ENCODE measurements at places on chromosomes 2 and 18.
A peak's percentile ranks its signal among the peaks of the same experiment; 100 is the strongest.

GRCh38 chr18:72391427-72391826 lies 152.7 kb downstream of the CBLN2 start:
- no peak for DNase-seq

GRCh38 chr2:231413921-231414476 lies 18.5 kb downstream of the B3GNT7 start:
- DNase-seq, result no peak

GRCh38 chr2:204550751-204551511 lies 5.7 kb downstream of the PARD3B start:
- no peak for DNase-seq

- DNase-seq, result no peak
Measured at GRCh38 chr18:8121942-8122480, 487.2 kb upstream of the RAB12 start.

DNA sequence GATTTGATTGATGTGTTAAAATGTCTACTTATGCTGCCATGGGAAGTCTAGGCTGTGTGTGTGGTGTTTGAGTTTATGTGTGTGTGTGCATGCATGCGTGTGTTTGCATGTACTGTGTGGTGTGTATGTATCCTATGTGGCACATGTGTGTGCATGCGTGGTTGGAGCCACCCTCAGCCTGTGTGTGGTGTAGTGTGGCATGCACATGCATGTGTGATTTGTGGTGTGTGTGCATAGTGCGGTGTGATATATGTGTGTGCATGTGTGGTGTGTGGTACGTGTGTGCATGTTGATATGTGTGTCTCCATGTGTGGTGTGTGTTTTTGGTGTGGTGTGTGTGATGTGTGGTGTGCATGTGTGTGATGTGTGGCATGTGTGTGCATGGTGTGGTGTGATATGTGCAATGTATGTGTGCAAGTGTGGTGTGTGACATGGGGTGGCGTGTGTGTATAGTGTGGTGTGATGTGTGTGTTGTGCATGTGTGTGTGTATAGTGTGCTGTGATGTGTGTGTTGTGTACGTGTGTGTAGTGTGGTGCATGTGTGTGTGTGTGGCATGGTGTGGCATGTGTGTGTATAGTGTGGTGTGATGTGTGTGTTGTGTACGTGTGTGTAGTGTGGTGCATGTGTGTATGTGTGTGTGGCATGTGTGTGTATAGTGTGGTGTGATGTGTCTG lies 66.6 kb upstream of the HDAC4 start:
- no peak for DNase-seq

GRCh38 chr18:23422751-23423418 lies 30.2 kb upstream of the RIOK3 start:
- no peak for DNase-seq

DNA sequence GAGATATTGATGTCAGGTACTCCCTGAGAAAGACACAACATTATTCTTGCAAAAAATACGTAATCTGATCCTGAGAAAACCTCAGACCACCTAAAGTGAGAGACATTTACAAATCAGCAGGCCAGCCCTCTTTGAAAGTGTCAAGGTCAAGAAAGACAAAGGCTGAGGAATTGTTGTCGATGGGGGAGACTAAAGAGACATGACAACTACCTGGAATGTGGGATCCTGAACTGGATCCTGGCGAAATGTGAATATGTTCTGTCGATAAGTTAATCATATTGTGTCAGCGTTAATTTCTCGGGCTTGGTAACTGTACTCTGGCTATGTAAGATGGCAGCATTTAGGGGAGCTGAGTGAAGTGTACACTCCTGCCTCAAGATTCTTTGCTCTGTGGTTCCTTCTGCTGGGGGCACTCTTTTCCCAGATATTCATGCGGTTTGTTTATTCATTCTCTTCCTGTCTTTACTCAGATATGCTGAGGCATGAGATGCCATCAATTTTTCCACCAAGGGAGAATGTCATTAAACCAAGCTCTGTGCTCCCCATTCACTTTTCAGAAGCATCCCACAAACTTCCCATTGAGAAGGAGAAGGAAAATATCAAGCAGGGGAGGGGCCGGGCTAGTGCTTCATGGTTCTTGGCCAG lies 154.9 kb downstream of the CAPN13 start:
- no peak for DNase-seq

GRCh38 chr2:201233812-201234662 lies 26.3 kb upstream of the CASP8 start:
- no peak for DNase-seq

DNA sequence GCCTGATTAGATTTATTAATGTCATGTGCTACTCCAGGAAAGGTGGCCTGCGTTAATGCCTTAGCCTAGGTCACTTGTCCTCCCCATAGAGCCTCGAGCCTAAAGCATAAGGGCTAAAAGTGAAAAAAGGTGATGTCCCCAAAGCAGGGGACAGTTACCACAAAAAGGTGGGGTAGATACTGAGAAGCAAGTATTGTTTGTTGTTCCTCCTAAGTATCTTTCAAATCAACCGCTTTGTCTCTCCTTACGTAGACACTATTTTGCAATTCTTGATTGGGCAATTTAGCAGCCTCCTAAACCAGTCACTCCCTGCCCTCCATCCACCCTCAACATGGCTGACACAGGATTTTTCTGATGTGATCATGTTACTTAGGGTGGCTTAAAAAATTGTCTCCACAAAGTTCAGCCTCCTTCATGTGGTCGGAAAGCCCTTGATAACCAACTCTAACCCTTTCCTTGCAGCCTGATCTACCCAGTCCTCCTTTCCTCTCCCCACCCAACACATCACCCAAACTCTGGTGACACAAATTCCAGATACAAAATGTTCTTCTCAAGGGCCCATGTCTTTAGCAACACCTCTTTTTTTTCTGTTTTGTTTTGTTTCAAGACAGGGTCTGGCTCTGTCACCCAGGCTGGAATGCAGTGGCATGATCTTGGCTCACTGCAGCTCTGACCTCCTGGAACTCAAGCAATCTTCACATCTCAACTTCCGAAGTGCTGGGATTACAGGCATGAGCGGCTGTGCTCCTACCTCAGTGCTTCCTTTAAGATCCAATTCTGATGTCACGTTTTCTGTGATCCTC lies 6.9 kb downstream of the INHA start:
- no peak for DNase-seq

- no peak for DNase-seq
Measured at GRCh38 chr2:131031875-131032274, 61.4 kb downstream of the FAM168B start.

DNA sequence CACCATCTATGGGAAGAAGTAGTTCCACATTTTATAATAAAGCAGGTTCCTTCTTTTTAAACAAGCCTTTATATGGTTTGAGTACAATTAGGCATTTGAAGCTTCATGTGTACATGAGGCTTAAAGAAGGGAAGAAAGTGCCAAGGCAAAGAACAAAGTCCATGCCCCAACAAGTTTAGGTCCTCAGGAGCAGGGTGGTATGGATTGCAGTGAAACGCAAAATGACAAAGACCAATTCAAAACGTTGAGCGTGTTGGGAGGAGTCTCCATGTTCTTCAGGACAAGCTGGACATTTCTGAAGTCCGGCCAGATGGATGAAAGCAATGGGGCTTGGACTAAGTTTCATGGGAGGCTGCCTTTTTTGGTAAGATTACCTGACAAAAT lies 78.8 kb upstream of the FZD5 start:
- no peak for DNase-seq

GRCh38 chr2:228072669-228073068 lies 108.8 kb downstream of the SPHKAP start:
- DNase-seq, result no peak

- DNase-seq, result no peak
Measured at GRCh38 chr2:169386722-169387121, 24.4 kb upstream of the LRP2 start.

DNA sequence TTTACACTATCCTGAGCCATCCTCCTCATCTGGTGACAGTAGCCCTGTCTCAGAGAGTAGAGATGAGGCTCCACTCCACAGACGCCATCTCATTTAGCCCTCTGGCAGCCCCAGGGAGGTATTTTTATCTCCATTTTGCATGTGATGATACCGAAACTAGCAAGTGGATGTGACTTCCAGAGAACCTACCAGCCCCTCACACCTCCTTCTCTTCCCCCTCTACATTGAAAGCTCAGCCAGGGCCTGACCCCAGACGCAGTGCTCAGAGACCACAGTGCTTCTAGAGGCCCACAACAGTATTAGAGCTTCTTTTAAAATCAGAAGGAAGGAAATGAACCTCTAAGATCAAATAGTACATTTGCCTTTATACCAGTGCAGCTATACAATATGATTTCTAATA lies 8.3 kb downstream of the GYPC start:
- no peak for DNase-seq

- DNase-seq, result no peak
Measured at GRCh38 chr2:69985688-69986087, 24.3 kb upstream of the ASPRV1 start.

- no peak for DNase-seq
Measured at GRCh38 chr2:96549967-96550786, 13.6 kb downstream of the ARID5A start.

GRCh38 chr2:11985817-11986566 lies 239.6 kb downstream of the LPIN1 start:
- DNase-seq, result no peak

DNA sequence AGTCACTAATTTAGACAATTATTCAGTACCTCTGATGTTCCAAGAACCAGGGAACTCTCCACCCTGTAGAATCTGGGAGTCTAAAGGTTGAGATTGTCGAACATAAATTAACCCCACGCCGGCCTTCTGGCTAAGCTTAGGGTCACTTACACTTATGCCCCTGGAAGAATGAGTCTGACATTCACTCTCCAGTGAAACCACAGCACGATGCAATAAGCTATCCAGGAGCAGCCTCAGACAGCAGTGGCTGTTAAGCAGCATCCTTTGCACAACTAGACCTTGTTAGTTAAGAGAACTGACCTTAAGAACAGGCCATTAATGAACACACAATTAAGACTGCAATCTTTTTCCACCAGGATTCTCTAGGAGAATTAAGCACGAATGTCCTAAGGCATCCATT lies 25.0 kb downstream of the SH3YL1 start:
- DNase-seq, result no peak

GRCh38 chr2:108635630-108636354 lies 83.5 kb upstream of the RANBP2 start:
- no peak for DNase-seq

DNA sequence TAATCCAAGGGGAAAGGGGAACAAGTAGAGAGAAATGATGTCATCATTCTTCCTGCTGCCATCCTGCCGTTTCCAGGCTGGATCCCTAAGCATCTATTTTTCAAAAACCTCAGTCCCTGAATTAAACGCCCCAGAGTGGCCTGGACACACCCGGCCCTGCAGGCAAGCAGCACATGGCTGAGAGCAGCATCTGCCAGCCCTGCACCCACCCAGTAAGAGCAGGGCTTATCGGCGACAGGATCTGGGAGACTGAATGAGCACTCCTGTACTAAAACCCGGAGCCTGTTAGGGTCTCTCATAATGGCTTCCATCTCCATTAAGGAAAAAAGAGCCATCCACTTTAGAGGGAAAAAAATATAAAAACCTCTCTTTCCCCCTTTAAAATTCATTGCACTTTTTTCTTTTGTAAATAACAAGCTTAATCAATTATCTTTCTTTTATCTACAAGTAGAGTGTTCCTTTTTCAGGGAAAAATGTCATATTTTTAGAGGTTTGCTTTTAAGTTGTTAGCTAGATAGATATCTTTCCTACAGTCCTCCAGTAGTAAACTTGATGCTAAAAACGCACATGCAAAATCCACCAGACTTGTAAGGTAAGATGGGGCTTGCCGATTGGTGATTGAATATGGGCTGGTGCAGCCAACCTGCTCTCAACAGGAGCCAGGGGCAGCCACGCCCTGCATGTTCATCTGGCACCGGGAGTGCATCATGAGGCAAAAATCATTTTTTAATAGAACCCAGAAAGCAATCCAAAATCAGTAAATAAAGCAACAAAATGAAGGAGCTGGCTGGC lies 457.8 kb downstream of the EIPR1 start:
- peak; percentile 73 for DNase-seq

GRCh38 chr18:49846361-49846662 lies 33.0 kb upstream of the ACAA2 start:
- DNase-seq, result no peak

GRCh38 chr2:118202707-118203303 lies 114.5 kb downstream of the INSIG2 start:
- DNase-seq, result peak; percentile 24

- no peak for DNase-seq
Measured at GRCh38 chr2:236086403-236086970, 81.7 kb downstream of the GBX2 start.

All from NCI-H2171 (cell line).